ENCODE measurements at places on chromosomes 7 and 10.

DNA sequence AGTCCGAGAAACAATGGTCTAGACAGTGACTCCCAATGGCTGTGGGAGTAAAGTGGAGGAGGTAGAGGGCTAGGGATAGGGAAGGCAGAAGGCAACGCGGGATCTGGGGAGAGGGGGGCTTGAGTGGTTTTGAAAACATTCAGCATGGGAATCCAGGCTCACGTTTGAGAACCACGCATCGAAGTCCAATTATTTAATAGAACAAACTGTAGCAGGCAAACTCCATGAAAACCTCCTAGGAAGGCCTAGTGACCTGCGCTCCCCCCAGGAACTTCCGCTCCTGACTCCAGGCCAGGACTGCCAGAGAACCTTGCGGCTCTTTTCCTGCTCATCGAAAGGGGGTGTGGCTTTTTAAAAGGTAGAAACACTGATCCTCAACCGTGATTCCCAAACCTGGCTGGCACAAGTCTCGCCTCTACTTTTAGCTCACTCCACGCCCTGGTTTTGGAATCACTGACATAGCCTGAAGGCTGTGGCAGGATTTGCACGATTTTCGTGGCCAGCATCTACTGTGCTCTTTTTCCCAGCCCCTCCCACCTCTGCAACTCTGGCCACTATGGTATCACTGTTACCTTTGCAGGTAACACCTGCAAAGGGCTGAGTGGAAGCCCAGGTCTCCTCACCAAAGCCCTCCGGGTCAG, 43.4 kb downstream of the MYOF start:
- no peak for DNase-seq

DNA sequence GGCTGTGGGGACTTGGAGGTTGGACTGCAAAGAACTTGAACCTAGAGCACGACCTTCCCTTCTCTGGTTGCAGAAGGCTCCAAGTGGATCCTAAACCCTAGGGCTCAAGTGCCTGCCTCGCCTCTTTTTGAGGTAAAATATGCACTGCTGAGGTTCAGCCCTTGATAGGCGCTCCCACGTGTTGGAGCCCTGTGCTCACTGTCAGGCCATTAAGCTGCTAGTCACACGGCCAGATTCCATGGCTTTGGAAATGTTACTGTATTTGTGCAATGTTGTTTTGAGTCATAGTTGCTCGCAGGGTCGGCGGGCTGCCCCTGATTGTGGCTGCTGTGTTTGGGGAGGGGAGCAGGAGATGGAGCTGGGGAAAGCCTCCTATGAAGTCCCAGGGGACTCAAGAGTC, 39.8 kb upstream of the PCBD1 start:
- DNase-seq: no peak

DNA sequence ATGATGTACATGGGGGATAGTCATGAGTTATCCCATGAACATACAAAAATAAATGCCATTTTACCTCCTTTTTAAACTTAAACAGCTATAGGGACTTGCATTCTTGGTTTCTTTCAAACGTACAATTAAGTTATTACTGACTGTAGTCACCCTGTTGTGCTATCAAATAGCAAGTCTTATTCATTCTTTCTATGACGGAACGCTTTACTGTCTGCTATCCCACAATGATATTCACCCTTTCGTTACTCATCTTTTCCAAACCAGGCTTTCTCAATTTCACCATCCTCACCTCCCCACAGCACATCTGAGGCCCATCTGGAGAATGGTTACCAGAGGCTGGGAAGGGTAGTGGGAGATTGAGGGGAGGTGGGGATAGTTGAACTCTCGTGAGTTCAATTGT, 218.8 kb downstream of the PHF14 start:
- no peak for DNase-seq

DNA sequence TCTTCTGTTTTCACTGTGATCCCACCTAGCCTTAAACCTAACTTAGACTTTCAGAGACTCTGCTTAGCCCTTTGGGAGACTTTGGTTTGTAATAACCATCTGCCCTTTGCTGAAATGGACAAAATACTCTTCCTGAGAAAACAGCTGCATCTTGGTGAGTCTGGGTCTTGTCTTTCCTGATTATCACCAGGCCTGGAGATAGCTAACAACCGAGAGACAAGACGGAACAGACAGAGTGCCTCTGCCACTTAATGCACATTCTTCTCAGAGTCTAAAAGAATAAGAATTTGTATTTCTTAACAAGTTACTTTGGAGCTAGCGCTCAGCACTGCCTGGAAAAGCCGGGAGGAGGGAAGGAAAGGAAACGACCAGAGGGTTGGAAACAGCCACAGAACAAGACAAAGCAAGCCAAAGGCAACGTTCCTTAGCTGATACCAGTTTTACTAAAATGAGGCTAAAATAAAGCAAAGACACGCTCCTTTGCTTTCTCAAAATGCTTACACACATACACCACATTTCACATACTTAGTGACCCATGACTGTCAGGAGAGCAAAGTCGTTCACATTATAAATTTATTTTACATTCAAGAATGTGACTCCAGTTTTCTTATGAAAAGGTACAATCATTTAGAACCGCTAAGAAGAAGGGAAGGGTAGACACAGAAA, 70.3 kb upstream of the DGKI start:
- DNase-seq: no peak

- peak; percentile 26 for DNase-seq
Observed at GRCh38 chr7:23106057-23106822, 655 bp downstream of the KLHL7 start.

DNA sequence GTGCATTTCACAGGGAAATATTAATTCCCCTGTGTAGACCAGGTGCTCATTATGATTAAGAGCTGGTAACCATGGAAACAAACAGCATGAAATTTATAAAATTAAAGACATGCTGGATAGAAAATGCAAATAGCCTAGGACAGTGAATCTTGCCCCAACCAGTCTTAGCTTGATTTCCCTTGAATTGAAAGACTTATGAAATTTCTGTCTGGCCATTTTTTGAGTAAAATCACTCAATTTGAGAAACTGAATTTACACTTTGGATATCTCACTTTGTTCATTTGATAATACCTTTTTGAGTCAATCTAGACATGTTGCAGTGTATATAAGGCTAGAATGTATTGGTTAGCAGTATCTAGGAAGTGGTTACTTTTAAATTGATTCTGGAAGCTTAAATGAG, 4.4 kb upstream of the SMIM30 start:
- no peak for DNase-seq

GRCh38 chr7:3455806-3456595, 154.9 kb downstream of the SDK1 start:
- no peak for DNase-seq

DNA sequence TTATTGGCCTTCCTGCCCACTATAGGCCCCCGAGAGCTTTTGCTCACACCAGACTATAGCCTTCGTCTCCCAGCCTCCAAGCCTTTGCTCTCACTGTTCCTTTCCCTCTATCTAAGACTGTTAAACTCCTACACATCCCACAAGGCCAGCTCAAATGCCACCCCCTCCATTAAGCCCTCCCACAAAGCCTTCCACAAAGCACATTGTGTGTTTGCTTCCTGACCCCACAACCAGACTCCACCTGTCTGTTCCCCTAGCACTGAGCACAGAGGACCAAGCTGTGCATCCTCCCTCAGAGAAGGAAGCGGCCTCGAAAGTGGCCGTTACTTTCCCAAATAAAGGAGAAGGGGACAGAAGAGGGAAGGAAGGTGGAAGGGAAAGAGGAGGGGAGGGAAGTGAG, 1.3 kb downstream of the LOXL4 start:
- DNase-seq: no peak

DNA sequence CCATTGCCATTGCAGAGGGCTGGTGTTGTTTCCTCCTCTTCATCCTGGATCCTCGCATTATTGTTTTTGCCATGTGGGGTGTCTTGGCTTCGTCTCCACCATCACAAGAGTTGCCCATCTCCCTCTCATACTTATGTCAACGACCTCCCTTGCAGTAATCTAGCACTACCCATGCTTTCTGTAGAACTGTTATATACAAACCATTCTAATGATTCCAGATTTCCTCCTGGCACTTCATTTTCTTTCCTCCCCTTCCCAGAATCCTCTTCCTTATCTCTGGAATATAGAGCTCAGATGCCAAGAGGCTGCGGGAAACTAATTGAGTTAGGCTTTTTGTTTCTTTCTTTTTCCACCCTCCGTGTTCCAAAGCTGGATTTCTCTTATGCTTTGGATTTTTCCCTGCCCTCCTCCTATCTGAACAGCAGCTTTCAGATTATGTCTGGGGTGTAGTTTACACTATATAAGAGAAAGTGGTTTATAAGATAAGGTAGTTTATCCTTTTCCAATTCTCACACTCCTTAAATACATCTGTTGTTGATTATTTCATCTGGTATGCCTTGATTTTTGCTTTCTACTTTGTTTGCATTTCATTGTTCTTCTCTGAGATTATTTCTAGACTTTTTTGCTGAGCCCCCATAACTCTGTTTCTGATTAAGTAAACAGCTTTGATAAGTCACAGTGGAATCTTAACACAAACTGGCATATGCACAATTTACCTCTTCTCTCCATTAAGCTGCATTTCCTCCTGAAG, 264.1 kb downstream of the BICC1 start:
- no peak for DNase-seq

DNA sequence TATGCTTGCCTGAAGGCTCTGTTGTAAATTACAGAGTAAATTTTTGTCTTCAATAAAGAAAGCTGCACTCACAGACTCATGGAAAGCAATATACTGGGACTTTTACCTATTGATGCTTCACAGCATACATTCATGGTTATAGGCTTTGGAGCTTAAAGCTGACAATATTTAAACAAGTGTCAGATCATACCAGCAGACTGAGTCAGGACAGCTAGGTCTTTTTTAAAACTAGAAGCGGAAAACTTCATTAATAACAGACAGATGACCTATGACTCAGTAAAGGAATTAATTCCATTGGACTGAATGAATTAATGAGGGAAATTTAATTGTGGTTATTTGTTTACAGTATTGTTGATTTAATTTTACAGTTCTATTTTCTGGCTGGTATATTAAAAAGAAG, 165.8 kb upstream of the DGKB start:
- DNase-seq: no peak

GRCh38 chr10:33031815-33032653, 74.0 kb upstream of the ITGB1 start:
- no peak for DNase-seq

- DNase-seq: no peak
Observed at GRCh38 chr10:112728118-112728883, 221.7 kb upstream of the TCF7L2 start.

DNA sequence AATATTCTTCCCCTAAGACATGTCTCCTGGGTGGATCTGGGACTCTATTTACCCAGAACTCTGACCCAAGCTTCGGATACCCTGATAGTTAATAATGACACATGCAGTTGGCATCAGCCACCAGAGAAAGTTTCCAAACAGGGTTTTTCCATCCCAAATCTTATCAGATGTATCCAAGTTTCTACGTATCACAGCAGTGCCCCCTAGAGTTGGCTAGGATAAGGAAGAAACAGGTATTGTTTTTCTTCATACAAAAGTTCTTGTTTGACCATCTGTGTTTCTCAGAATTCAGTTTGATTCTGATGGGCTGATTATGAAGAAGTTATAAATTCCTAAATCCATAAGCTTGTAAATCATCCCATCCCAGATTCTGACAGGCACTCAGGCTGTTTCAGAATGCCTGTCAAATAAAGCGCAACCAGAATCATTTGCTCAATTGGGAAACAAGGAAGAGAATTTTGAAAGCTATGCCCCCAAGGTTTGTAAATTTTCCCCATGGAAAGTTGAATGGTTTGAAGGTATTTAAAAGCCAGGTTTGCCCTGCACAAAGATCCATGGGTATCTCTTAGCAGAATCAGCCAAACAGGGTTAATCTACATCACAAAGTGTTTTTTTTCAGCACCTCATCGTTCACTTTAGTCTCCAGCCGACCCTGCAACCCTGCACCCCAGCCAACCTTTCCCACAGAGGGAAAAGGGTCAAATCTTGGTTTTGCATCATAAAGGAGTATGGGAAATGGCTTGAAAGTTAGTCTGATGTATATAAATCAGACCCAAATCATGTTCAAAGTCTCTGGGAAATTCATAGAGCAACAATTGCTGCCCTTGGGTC, 47.4 kb downstream of the NRAP start:
- DNase-seq: no peak

DNA sequence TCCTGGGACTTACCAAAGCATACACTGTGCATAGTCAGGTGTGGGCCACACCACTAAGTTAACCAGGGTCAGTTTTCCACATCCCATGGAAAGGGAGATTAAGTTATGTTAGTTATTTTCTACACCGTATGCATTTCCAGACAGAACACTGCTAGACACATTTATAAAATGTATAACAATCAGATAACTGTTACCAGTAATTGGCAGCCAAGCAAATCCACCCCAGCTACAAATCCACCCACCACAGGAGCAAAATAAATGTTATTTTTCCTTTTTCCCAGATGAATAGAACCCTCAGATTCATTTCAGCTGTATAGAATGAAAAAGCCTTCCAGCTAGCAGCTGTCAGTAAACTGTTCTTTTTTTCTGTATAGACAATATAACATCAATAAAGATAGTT, 256.9 kb upstream of the FZD1 start:
- DNase-seq: no peak

- DNase-seq: no peak
Observed at GRCh38 chr7:47785923-47786556, 162.2 kb downstream of the PKD1L1 start.

DNA sequence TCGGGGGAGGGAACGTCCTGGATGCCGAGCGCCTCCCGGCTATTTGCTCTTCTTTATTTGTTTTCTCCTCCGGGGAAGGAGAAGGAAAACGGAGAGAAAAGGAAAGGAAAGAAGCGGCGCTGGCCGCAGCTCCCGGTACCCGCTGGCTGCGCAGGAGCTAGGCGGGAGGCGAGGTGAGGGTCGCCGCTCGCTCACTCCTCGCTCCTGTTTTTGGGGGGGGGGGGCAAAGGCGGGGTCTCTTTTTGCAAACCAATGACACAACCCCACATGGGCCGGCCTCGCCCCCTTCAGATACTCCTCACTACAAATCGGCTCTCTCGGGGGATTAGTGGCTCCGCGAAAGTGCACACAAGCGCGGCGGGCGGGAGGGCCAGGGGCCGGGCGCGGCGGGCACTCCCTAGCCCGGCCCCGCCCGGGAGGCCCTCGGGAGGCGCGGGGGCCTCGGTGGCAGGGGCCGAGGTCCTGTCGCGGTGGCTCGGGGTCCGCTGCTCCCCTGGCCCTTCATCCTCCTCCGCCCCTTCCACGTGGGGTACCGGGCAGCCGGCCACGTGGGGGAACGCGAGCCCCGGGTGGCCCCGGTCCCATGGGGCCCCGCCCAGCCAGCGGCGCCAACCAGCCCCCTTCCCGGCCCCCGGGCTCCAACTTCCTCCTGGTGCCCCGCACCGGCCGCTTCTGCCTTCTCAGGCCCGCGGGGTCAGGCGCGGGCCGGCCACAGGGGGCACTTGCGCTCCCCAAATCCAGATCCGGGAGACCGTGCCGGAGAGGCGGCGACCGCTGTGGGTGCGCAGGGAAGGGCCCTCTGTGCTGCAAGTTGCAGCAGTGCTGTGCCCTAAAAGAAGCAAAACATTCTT, 718 bp upstream of the CTBP2 start:
- no peak for DNase-seq

- no peak for DNase-seq
Observed at GRCh38 chr7:155517452-155517851, 28.9 kb downstream of the CNPY1 start.

- DNase-seq: no peak
Observed at GRCh38 chr7:32066441-32066840, 3.8 kb downstream of the PDE1C start.

- no peak for DNase-seq
Observed at GRCh38 chr7:72159911-72160310, 252.2 kb downstream of the CALN1 start.
